Type B pancreatic cell (in vitro differentiated cells): ENCODE measurements at places on chromosomes 13 and 19. TPM values are rescaled to one million over a fixed set of nuclear protein-coding genes. Genes with fewer than 3 reads are reported as not detected.

GRCh38 chr19:10543420-10544241 lies at the start of gene ATG4D:
TSS of gene ATG4D (plus strand) at chr19:10543904. CDS start at chr19:10544091, 187 bp downstream.
- DNase-seq = peak; percentile 88

DNA sequence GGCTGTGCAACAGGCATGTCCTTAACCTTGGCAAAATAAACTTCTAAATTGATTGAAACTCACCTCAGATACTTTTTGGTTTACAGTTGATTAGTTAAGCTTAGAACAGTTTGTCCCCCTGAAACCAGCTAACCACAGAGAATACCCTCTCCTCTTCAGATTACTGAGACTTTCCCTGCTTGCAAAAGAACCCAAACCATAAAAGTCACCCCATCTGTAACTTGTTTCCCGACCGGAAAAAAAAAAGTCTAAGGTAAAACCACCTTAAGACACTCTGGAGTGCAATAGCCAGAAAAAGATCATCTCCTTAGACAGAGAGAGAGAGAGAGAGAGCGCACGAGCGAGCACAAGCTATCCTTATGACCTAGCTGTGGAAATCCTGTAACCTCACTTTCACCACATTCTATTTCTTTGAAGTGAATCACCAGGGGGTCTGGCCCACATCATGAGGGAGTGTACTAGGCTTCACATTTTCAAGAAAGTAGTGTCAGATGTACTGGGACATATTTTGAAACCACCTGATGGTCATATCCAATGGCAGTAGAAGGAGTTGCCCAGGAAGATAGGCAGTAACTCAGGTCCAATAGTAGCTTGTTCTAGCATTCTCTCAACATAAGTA lies 11.1 kb upstream of the GTF2F2 start:
- DNase-seq = no peak

Gene SPACA4
- not detected in 2 replicates for total RNA-seq

DNA sequence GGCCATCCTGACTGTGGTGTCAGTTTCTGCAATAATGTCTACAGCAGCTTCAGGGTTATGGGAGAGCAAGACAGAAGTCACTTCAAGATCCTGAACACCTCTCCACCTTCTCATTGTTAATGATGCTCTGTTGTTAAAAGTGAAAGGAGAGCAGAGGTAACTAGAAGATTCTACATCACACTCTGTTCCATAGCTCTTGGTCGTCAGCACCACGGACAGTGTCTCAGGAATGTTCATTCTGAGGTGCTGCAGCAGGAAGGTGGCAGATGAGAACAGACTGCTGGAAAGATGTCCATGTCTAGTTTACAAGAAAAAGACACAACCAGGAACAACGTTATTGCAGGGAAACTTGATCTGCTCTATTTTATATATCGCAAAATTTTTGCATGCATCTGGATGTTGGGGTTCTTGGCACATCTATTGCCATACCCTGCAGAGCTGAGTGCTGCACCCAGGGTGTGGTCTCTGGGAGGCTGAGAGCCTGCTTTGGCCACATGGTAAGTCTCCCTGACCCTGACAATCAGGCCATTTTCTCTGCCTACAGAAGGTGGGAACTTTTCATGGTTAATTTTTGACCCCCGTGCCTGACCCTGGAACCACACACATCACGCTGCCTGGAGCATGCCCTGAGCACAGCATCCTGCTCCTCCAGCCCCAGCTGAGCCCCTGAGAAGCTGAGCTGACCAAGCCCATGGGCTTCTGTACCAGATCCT lies 12.7 kb downstream of the CEACAM21 start:
- DNase-seq = no peak

- DNase-seq = no peak
Observed at GRCh38 chr19:46952874-46953273, 66.8 kb upstream of the NPAS1 start.
